Diencephalon (tissue), 1 donor: ENCODE measurements at places on chromosomes 6 and 20. TPM values are rescaled to one million over a fixed set of nuclear protein-coding genes. Genes with fewer than 3 reads are reported as not detected.

INSM1 gene
- total RNA-seq, result 8.8 TPM

CDH26 gene
- total RNA-seq, result 0.69 TPM

C6orf47 gene
- 15.9 TPM for total RNA-seq

DLK2 gene
- 8.3 TPM for total RNA-seq
